ENCODE measurements at places on chromosomes 5 and 9.

GRCh38 chr9:109817146-109817845 is 37.3 kb downstream of the PALM2AKAP2 start:
- no peaks in the 10 kb centered on the region for H3K36me3 ChIP-seq
- no peak overlapping the region for H3K27ac ChIP-seq
- no peaks in the 10 kb centered on the region for H3K4me1 ChIP-seq
- H3K27me3 ChIP-seq: peaks cover 8% of the 10 kb centered on the region
- DNase-seq: no peak

DNA sequence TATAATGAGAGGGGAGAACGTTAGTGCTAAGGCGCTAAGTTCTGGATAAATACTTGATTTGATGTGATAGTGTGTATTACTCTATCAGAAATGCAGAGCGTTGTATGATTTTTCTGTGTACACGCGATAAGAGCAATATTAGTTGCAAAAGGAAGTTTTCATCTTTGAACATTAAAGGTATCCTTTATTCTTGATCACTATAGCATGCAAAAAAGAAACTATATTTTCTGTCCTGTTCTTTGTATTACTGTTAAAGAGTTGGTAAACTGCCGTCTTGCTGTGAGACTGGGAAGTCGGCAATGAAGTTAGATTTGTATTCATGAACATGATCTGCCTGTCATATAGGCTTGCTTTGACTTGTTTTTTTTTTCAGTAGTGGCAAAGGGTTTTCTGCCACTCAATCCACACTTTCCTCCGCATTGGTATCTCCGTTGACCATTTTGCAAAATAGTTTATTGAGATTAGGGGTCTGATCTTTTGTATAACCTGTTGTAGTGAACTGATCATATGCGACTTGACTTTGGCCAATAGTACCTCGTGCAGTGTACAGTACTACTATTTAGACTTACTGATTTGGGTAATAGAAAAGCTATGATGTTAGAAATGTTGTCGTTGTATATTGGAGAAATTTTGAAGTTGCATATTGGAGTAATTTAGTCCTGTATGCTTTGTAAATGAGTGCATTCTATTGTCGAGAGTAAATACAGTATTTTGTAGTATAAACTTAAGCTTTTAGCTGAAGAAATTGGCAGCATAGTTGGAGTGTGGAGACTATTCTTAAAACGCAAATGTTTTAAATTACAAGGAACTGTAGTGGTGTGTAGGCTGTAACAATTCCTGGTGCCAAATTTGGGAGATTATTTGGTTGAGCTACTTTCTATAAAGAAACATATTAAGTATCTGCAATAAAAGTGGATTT is 1.7 kb downstream of the DENND4C start:
- H3K27me3 ChIP-seq: no peaks in the 10 kb centered on the region
- no peaks in the 10 kb centered on the region for H3K36me3 ChIP-seq
- no peak overlapping the region for H3K27ac ChIP-seq

DNA sequence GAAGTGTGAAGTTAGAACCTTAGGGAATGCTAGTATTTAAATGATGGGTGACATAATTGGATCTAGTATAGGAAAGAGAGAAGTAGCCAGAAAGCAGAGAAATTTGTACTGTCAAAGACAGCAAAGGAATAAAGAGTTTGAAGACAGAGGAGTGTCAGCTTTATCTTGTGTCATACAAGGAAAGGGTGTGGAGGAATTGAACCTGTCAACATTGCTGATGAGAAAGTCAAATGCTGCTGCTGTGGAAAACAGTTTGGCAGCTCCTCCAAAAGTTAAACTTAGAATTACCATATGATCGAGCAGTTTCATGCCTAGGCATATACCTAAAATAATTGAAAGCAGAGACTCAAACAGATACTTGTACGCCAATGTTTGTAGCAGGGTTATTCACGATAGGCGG is 63.7 kb downstream of the DENND4C start:
- DNase-seq: no peak
- H3K27me3 ChIP-seq: no peaks in the 10 kb centered on the region
- H3K27ac ChIP-seq: no peak overlapping the region
- H3K4me1 ChIP-seq: no peaks in the 10 kb centered on the region

DNA sequence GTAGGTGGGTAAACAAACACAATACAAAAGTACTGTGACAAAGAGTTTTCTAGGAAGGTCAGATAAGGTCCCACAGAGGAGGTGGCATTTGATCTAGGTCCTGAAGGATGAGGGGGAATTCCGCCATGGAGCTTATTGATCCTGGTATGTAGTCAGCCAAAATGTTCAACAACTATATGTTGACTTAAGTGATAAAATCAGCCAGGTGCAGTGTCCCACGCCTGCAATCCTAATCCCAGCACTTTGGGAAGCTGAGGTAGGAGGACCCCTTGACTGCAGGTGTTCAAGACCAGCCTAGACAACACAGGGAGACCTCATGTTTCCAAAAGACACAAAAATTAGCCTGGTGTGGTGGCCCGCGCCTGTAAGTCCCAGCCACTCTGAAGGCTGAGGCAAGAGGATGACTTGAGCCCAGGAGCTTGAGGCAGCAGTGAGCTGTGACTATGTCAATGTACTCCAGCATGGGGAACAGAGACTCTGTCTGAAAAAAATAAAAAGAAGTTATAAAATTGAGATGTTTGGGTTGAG is 46.4 kb upstream of the PLIN2 start:
- H3K4me3 ChIP-seq: no peak overlapping the region
- no peak for DNase-seq
- H3K36me3 ChIP-seq: no peaks in the 10 kb centered on the region
- H3K4me1 ChIP-seq: peaks cover 22% of the 10 kb centered on the region

- H3K27me3 ChIP-seq: no peaks in the 10 kb centered on the region
- H3K4me1 ChIP-seq: peaks cover 7% of the 10 kb centered on the region
- no peak for DNase-seq
- H3K4me3 ChIP-seq: no peak overlapping the region
Measured at GRCh38 chr5:134460551-134460950, 48.9 kb upstream of the CDKN2AIPNL start.

- no peaks in the 10 kb centered on the region for H3K27me3 ChIP-seq
- no peak overlapping the region for H3K27ac ChIP-seq
- H3K36me3 ChIP-seq: no peaks in the 10 kb centered on the region
Measured at GRCh38 chr5:146007270-146007669, 70.9 kb downstream of the SH3RF2 start.

GRCh38 chr9:109735801-109736200 is 44.2 kb upstream of the PALM2AKAP2 start:
- no peaks in the 10 kb centered on the region for H3K4me1 ChIP-seq
- no peak for DNase-seq
- H3K4me3 ChIP-seq: no peak overlapping the region
- no peak overlapping the region for H3K27ac ChIP-seq

GRCh38 chr5:164253764-164254163 is 748.3 kb downstream of the MAT2B start:
- no peak overlapping the region for H3K4me3 ChIP-seq
- no peaks in the 10 kb centered on the region for H3K4me1 ChIP-seq
- no peaks in the 10 kb centered on the region for H3K36me3 ChIP-seq

- peaks cover 5% of the 10 kb centered on the region for H3K27me3 ChIP-seq
- H3K27ac ChIP-seq: no peak overlapping the region
- H3K4me1 ChIP-seq: no peaks in the 10 kb centered on the region
- no peak overlapping the region for H3K4me3 ChIP-seq
Measured at GRCh38 chr5:73979321-73979720, 353.3 kb downstream of the ARHGEF28 start.

GRCh38 chr5:105238561-105238960 is 1676.0 kb upstream of the NUDT12 start:
- no peak overlapping the region for H3K4me3 ChIP-seq
- DNase-seq: no peak
- no peaks in the 10 kb centered on the region for H3K36me3 ChIP-seq
- no peaks in the 10 kb centered on the region for H3K4me1 ChIP-seq

- H3K27me3 ChIP-seq: no peaks in the 10 kb centered on the region
- H3K36me3 ChIP-seq: no peaks in the 10 kb centered on the region
- H3K4me3 ChIP-seq: no peak overlapping the region
- no peaks in the 10 kb centered on the region for H3K4me1 ChIP-seq
- no peak overlapping the region for H3K27ac ChIP-seq
Measured at GRCh38 chr5:94239266-94239665, 379.1 kb downstream of the KIAA0825 start.

- H3K27me3 ChIP-seq: no peaks in the 10 kb centered on the region
- no peaks in the 10 kb centered on the region for H3K4me1 ChIP-seq
- H3K4me3 ChIP-seq: no peak overlapping the region
- no peak for DNase-seq
- no peaks in the 10 kb centered on the region for H3K36me3 ChIP-seq
- H3K27ac ChIP-seq: no peak overlapping the region
Measured at GRCh38 chr9:124429530-124429867, 14.3 kb upstream of the PSMB7 start.

- H3K4me1 ChIP-seq: no peaks in the 10 kb centered on the region
- H3K4me3 ChIP-seq: no peak overlapping the region
- H3K36me3 ChIP-seq: no peaks in the 10 kb centered on the region
- H3K27ac ChIP-seq: no peak overlapping the region
- DNase-seq: no peak
Measured at GRCh38 chr5:82374637-82375036, 96.5 kb upstream of the RPS23 start.

DNA sequence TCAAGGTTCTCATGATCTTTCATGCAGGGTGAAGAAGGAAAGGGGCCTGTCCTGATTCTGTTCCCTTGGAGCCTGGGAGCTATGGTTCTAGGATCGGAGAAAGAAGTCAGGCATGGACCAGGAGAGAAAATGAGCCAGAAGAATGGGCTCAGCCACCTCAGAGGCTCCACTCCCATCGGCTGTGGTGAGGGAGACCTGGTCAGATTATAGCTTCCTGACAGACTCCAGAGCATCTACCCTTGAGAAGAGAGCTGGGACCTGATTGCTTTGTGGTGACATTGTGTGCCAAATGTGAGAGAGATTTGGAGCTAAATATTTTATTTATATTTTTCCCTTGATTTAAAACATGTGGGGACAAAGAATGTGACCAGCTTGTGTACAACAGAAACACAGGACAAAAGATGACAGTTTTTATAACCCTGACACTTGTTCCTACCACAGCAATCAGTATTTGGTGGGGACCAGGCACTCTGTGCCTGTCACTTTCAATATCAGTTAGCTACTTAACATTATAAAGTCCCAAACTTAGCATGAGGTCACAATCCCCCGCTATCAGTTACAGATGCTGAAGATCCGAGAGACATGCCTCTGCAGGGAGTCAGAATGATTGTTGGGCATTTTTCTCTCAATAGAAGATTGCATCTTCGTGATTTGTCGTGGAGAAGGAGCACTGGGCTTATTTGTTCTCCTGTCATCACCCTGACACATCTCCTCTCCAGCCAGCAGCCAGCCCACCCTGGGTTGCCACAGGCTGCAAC is 228.3 kb upstream of the ADAMTS16 start:
- no peaks in the 10 kb centered on the region for H3K36me3 ChIP-seq
- H3K27me3 ChIP-seq: no peaks in the 10 kb centered on the region
- no peak overlapping the region for H3K27ac ChIP-seq
- H3K4me1 ChIP-seq: no peaks in the 10 kb centered on the region
- H3K4me3 ChIP-seq: no peak overlapping the region

GRCh38 chr5:31894141-31894540 is 255.2 kb downstream of the PDZD2 start:
- H3K27ac ChIP-seq: no peak overlapping the region
- DNase-seq: no peak
- H3K27me3 ChIP-seq: no peaks in the 10 kb centered on the region
- H3K4me3 ChIP-seq: no peak overlapping the region
- no peaks in the 10 kb centered on the region for H3K4me1 ChIP-seq
- H3K36me3 ChIP-seq: no peaks in the 10 kb centered on the region

DNA sequence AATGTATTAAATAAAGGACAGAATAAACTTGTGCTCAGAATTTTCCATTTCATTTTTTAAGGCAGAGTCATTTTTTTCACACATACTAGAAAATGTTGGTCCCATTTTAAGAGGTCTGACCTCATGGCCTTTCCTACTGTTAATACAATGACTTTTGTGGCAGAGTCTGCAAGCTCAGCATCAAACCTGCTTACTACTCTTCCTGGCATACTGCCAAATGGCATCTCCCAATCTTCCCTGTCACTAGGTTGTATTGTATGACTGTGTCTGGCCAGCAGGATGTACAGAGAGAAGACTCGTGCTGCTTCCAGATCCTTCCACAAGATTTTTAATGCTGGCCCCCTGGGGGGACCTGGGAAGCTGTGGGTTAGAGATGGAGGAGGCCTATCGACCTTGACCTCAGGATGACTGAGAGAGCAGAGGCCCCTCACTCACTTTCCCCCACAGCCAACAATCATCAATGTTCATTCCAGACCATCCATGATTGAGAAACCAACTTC is 64.7 kb downstream of the BARX1 start:
- no peak overlapping the region for H3K4me3 ChIP-seq
- no peaks in the 10 kb centered on the region for H3K4me1 ChIP-seq
- no peak overlapping the region for H3K27ac ChIP-seq
- no peaks in the 10 kb centered on the region for H3K36me3 ChIP-seq

- no peak overlapping the region for H3K4me3 ChIP-seq
- DNase-seq: no peak
- no peaks in the 10 kb centered on the region for H3K36me3 ChIP-seq
- H3K27ac ChIP-seq: no peak overlapping the region
Measured at GRCh38 chr5:173645437-173645807, 29.0 kb upstream of the BOD1 start.
